ENCODE measurements at places on chromosomes 11 and 22.

DNA sequence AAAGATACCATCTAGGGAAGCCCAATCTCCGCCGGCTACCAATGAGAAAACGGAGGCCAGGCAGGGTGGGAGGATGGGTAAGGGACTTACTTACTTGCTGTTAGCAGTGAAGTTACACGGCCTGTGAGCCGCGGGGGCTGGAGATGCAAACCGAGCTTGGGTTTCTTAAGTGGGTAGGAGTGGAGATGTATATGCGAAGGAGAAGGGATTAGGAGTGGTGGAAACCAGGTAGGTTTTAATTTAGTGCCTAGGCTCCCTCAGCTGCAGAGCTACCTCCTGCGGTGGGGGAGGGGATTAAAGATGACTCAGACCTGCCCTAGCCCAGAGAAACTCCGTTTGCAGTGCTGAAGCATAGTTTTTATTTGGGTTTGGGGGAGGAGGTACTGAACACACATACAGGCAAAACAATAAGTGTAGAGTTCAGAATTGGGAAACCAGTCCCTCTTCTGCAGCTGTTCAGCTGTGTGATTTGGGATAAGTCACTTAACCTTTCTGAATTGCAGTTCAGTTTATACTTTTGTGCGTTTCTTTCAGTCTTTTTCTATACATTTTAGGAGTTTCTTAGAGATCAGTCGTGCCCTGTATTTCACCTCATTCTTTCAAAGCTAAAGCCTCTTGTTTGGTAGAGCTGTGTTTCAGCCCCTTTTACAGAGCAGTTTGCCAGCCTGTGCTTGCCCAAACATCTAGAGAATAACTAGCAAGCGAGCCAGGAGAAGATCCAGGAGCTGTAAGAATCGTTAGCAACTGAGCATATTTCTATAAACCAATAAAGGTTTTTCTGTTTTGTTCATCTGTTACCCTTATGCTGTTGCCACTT is 596 bp upstream of the TNRC6B start:
- peak; percentile 38 for DNase-seq

DNA sequence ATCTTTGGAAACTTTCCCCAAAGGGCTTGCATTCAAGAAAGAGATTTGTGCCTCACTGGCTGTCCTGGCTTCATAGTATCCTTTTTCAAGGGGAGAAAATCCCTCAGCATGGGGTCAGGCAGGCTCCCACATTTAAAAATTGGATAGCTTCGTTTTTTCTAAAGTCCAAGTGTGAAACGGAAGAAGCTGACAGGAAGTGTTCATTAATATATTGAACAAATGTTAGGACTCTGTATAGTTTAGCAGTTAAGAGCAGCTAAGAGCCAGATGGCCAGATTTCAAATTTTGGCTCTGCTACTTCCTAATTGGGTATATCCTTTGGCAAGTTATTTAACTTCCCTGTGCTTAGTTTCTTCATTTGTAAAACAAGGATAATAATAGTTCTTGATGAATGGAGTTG is 354.9 kb upstream of the FAT3 start:
- no peak for DNase-seq

DNA sequence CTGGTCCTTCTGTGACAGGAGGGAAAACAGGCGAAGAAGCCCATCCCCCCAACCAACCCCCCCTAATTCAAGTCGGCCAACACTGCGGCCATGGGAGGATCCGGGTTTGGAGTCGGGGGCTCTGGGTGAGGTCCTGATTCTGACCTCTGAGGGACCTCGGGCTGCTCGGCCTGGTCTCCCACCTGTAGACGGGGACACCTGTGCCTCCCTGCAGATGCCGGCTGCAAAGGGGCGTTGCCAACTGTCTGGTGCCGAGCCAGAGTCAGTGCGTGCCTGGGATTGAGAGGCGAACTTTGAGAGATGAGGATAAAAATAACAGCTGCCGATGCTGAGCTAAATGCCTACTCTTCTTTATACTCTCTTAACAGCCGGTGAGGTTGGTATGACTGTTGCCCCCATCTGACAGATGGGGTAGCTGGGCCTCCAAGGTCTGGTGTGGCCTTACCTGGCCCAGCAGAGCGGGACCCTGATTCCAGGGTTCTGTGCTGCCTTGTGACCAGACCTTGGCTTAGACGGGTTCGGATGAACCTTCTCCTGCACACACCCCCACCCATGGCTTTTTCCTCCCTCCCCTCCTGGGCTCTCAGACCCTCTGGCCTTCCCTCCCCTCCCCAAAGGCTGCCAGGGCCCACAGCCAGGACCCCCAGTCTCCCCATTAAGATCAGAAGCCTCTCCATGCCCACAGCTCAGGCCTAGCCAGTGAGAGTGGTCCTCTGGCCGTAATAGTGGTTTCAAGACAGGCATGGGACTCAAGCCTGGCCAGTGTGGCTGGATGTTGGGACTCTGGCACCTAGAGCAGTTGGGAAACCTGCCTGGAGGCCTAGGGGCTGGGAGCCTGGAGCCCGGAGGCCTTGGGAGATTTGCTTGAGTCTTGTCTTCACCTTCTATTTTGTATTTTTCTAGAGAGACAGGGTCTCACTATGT is 41.7 kb downstream of the KCNJ4 start:
- no peak for DNase-seq

DNA sequence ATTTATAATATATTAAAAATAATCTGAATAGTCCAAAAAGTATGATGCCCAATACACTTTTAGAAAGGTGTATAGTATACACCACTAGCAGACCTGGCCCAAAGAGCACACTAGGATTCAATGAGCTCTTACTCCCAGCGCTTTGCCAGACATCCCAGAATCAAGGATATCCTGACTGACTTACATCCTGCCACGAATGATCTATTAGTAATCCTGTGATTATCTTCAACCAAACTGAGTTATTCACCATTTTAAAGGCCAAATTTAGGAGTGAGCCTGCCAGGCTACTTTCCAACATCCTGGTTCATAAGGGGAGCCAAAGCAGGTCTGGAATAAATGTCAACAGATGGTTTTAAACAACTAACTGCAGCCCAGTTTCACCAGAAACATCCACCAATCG is 60.8 kb upstream of the FAM181B start:
- DNase-seq = no peak

GRCh38 chr11:132402071-132402684 is 1031.8 kb downstream of the NTM start:
- no peak for DNase-seq

GRCh38 chr22:39773976-39774539 is 119.5 kb downstream of the ENTHD1 start:
- DNase-seq = no peak
